CD14-positive monocyte (primary cell): ENCODE measurements at places on chromosomes 11 and 22. TPM values are rescaled to one million over a fixed set of nuclear protein-coding genes. Genes with fewer than 3 reads are reported as not detected.
A peak's percentile ranks its signal among the peaks of the same experiment; 100 is the strongest.

- no peak for DNase-seq
Observed at GRCh38 chr11:26801601-26802000, 79.7 kb upstream of the SLC5A12 start.

DNA sequence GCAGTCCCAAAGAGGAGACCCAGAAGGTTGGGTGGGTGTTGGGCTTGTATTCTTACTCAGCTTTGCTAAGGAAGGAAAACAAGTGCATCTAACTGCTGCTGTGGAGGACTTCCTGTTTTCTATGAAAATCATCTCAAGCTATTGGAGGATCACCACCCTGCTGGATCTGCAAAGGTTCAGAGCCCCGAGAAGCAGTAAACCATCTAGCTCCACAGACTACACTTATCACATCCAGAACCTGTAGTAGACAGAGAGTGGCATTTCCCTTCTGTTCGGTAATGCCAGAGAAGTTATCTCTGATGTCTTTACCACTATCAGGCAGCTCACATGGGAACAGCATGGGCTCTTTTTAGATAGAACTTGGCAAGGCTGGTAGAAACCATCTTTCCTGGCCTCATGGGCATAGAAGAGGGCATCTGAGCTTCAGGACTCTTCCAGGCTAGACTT, 21.7 kb downstream of the KCNJ1 start:
- DNase-seq, result no peak

GRCh38 chr11:115069599-115069998, 391.3 kb downstream of the NXPE2 start:
- no peak for DNase-seq

GRCh38 chr11:798093-798713, at the start of gene SLC25A22:
Gene SLC25A22, minus strand, starts transcription at chr11:798281. Its CDS starts 3,275 bp downstream, at chr11:795006.
- DNase-seq, result peak; percentile 70

DNA sequence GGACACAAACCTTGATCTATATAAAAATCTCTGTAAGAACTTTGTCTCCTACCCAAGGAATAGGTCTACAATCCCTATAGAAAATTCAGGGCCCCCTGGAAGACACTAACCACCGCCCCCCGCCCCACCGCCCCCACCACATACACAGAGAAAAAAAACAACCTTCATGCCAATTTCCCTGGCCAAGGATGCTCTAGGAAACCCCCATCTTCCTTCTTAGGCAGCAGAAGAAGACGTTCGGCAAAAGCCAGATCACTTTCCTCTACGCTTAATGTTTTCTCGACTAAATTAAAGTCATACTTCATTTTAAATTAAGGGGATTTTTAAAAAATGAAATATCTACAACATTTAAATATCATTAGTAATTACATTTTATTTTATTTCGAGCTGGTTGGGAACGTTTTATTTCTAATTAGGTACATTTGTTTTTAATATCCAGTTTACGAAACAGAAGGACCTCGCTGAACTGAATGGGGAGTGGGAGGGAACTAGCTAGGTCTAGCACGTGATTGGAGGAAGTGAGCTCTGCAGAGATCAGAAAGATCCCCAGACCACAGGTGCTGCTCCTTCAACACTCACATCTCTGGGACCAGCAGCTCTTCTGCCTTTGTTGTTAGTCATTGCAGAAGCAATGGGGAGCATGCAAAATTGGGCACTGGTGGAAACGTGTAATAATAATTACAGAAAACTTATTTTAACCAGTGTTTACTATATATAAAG, 472.3 kb downstream of the MN1 start:
- no peak for DNase-seq

GRCh38 chr11:33389635-33390034, 132.5 kb downstream of the HIPK3 start:
- no peak for DNase-seq

GRCh38 chr11:61899146-61899841, 7.9 kb upstream of the FADS3 start:
- DNase-seq, result peak; percentile 90

DNA sequence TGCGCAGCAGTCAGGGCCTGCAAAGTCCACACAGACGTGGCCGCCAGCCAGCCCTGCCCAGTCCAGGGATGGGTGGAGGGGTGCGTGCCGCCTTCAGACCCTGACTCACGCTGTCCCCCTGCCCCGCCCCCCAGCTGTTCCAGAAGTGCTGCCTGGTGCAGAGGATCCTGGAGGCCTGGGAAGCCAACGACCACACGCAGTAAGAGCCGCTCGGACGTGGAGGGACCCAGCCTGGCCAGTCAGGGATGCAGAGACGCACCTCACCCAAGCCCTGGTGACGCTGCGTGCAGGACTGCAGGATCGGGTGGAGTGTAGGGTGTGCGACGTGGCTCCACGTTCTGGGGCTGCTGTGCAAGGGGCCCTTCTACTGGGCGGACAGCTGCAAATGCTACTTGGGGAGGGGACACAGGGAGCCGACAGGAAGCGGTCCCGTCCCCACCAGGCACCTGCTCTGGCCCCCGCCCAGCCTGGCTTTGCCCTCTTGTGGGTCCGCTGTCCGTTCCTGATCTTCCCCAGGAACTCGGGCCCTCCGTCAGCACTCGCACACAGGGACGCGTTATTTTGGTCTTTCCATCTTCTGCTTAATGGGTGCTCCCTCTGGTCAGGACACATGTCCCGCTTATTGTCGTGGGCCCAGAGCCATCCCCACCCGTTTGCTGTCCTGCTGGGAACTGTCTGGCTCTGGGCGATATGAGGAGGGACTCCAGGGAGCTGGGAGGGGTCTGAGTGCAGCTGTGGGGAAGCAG, 42.5 kb downstream of the SBF1 start:
- no peak for DNase-seq

DNA sequence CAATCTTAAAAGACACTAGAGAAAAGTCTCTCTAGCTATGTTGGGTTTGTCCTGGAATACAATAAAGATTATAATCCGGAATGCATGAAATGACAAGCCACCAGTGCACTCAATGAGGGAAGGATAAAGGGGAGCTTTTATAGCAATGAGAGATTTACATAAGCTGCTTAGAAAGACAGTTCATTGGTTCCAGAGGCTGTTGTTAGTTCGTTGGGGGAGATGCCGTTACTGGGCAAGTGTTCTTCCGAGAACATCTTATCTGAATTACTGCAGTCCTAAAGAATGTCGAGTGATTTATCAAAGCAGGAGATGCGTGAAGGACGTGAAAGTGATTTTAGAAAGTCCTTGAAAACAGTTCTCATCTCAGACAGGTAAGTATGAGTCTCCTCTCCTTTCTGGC, 33.6 kb downstream of the SYN3 start:
- no peak for DNase-seq

DNA sequence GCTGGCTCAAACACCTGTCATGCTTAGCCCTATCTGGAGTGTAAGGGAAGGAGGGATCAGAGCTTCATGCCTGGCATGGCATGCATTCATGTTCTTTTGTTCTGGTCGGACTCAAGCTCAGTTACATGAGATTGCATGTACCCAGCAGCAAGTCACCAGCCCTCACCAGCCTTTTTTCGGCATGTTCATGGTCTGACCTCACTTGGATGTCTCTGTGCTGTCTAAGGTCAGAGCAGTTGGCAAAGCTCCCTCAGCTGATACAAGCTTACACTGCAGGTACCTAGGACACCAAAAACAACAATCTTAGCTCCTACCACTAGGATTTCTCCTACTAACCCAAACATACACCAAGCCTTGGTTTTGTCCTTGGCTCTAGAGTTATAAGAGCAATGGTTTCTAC, 152.6 kb downstream of the BARX2 start:
- no peak for DNase-seq

DNA sequence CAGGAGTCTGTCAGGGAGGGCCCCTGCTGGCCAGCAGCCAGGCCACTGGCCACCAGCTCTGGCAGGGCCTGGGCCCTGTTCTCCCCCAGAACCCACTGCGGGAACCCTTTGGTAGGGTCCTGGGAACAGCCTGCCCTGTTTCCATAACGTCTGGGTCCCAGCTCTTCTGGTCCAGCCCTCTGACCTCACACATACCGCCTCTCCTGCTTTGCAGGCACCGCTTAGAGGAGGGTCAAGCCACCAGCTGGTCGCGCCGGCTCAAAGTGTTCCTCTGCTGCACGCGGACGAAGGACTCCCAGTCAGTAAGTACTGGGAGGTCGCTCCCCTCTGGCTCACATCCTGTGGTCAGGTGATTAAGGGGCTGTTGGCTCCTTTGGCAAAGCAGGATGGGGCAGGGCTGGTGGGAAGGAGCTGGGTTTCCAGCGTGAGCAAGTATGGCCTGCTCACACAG, 26.6 kb upstream of the MYRF start:
- no peak for DNase-seq

GRCh38 chr11:44301564-44302271, 8.2 kb downstream of the ALX4 start:
- DNase-seq, result peak; percentile 28

- peak; percentile 98 for DNase-seq
Observed at GRCh38 chr22:44026630-44027511, 2.8 kb downstream of the PARVB start.

DNA sequence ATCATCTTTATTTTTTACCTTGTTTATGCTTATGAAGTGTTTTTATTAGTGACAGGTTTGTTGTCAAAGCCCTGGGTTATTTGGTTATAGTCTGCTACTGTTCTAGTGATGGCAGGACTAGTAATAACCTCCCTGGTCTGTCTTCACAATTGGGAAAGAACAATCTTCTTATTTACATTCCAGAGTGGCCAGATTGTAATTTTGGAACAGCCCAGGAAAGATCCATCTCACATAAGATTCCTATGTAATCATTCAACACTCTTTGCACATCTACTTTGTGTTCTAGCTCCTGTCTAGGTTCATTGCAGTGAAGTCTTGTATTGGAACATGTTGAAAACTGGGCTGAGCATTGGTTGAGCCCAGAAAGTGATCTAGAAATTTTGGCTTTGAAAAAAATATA, 63.8 kb downstream of the CYB5R2 start:
- no peak for DNase-seq

GRCh38 chr11:115279813-115280761, 224.1 kb downstream of the CADM1 start:
- no peak for DNase-seq

GRCh38 chr11:78577495-78577894, 2.8 kb upstream of the NARS2 start:
- DNase-seq, result peak; percentile 56

DNA sequence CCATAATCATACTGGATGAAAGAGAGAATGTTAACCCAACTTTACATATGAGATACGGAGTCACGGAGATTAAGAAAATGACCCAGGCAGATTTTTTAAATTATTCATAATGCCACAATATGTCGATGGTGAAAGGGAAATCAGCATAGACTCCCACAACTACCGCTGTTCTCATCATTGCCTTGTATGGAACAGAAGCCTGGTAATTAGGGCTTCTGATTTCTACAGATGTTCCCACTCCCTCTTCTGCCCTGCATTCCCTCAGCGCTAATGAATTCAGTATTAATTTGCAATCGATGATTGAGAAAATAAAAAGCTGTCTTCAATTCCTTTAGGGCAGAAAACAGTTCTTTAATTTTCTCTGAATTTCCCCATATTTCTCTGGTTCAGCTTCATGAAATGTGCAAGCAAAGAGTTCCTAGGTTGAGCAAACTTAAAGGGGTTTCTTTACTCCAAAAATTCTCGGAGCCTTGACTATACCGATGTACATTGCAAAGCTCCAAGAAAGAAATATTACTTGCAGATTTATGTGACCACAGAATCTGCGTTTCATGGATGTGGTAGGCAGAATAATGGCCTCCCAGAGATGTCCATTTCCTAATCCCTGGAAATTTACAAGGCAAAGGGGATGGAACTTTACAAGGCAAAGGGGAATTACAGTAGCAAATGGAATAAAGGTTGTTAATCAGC, 134.9 kb upstream of the ZC3H12C start:
- DNase-seq, result no peak

- no peak for DNase-seq
Observed at GRCh38 chr11:112210890-112211289, 15.3 kb upstream of the PTS start.

DNA sequence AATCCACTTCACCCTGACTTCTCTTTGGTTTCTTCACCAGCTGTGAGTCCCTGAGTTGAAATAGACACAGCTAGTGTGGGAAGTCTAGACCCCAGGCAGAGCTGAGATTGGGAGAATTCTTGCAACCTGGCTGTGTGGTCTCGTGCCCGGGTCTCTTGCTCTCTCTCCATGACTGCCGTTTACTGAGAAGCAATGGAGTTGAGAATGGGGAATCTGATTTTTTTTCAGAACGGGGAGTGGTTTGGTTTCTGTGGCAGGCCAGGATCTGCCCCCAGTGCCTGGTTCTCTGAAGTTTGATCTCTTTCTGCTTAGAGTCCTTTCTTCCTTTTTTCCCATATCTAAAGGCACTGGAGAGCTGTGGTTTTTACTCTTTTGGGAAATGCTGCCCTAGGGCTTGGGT, 1.5 kb downstream of the SIDT2 start:
- no peak for DNase-seq

- DNase-seq, result peak; percentile 50
Observed at GRCh38 chr22:50218996-50219727, 18.4 kb downstream of the SELENOO start.

DNA sequence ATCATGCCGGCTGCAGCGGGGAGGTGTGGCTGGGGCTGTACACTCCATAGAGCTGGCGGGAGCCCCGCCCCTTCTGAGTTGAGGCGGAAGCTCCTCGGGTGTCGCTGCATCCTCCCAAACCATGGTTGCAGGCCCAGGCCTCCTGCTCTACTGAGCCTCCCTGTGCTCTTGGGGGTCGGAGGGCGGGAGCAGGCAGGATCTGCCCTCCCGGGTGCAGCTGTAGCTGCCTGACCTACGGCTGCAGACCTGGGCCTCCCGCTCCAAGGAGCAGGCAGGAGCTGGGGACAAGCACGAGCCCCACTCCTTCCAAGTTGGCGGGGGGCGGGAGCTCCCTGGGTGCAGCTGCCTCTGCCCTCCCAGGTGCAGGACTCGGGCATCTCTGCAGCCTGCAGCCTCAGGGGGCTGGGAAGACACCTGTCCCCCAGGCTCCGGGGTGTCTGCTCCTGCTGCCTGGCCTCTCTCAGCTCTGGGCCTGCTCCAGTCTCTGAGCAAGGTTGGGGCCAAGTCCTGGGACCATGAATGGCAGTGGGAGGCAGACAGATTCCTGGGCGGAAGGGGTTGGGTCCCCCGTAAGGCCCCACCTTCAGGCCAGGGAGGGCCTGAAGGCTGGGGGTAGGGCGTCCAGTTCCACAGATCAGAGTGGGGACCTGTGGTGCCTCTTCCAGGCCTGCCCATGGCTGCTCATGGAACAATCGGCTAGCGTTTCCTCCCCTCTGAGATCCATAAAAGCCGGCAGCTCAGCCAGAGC, 46.4 kb upstream of the SC5D start:
- DNase-seq, result no peak

DNA sequence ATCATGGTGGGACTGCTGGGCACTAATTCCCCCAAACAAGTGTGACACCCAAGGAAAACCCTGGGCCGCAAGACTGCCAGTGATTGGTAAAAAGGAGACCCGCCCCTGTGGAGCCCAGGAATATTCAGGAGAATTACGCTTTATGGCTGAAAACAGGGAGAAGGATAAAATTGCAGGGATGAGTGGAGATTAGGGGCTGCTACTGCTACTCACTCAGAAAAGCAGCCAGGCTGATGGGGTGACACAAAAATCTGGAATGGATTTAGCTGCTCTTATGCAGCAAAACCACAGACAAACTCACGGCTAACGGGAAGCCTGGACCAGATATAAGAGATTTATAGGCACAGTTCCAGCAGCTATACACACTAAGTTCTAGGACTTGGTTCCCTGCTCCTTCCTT, 4.4 kb upstream of the FBXO3 start:
- DNase-seq, result no peak

The UPK3A gene
- 19.0 TPM for polyA plus RNA-seq

The MRPL16 gene
- 75.0 TPM for polyA plus RNA-seq

The TENM4 gene
- 0.31 TPM for polyA plus RNA-seq

The ALX4 gene
- polyA plus RNA-seq, result not detected

The SLC17A6 gene
- not detected in 2 replicates for polyA plus RNA-seq

The CYP2D6 gene
- polyA plus RNA-seq, result not detected

The TECTA gene
- polyA plus RNA-seq, result 0.24 and 0.45 TPM in 2 replicates

The OR4C16 gene
- polyA plus RNA-seq, result not detected in 2 replicates
